ENCODE measurements at places on chromosomes 16 and 17. TPM values are rescaled to one million over a fixed set of nuclear protein-coding genes. Genes with fewer than 3 reads are reported as not detected.

HSPB9 gene
- polyA plus RNA-seq, result 0.54 TPM

RAB37 gene
- 2.8 TPM for polyA plus RNA-seq

KRT15 gene
- polyA plus RNA-seq, result 2.3 TPM

CISD3 gene
- polyA plus RNA-seq, result 38.7 TPM

- DNase-seq, result no peak
Observed at GRCh38 chr17:30207655-30208054, 27.8 kb downstream of the SLC6A4 start.

- peak; percentile 78 for DNase-seq
Observed at GRCh38 chr16:19884611-19885450, at the start of gene GPRC5B. GPRC5B (minus strand) TSS chr16:19884848; CDS start chr16:19872845, 12,003 bp downstream.

GRCh38 chr17:48374650-48375230 lies 55.3 kb downstream of the SKAP1 start:
- no peak for DNase-seq

DNA sequence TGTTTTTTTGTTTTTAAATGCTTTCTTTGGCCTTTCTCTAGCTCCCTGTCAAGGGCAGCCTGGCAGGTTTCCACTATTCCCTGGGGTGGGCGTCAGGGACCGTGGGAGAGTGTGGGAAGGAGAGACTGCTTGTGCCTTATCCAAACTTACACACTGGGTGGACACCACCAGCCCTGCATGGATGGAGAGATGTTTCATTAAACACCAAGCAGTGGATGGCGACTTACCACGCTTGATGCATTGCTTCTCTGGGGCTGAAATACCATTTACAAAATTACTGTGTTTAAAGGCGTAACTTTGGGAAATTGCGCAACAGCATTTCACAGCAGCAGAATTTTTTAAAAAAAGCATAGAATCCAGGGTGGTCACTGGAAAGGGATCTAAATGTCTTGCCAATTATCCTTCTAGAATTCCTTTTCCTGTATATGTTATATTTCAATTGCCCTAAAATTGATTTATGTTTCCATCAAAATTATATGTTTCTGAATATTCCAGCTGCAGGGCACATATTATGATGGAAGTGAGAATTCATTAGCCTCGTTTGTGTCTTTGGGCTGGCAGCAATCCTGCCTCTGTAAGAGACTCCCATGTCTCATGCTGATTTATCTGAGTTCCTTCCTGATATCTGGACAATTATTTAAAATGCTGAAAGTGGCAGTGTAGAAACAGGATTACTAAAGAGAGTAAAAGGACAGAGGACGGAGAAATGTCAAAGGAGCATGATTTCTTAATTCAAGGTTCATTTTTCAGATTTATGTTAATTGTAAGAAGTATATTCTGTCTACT lies 247.3 kb downstream of the GRIN2A start:
- no peak for DNase-seq

GRCh38 chr17:60920107-60920506 lies 242.5 kb downstream of the BCAS3 start:
- no peak for DNase-seq

DNA sequence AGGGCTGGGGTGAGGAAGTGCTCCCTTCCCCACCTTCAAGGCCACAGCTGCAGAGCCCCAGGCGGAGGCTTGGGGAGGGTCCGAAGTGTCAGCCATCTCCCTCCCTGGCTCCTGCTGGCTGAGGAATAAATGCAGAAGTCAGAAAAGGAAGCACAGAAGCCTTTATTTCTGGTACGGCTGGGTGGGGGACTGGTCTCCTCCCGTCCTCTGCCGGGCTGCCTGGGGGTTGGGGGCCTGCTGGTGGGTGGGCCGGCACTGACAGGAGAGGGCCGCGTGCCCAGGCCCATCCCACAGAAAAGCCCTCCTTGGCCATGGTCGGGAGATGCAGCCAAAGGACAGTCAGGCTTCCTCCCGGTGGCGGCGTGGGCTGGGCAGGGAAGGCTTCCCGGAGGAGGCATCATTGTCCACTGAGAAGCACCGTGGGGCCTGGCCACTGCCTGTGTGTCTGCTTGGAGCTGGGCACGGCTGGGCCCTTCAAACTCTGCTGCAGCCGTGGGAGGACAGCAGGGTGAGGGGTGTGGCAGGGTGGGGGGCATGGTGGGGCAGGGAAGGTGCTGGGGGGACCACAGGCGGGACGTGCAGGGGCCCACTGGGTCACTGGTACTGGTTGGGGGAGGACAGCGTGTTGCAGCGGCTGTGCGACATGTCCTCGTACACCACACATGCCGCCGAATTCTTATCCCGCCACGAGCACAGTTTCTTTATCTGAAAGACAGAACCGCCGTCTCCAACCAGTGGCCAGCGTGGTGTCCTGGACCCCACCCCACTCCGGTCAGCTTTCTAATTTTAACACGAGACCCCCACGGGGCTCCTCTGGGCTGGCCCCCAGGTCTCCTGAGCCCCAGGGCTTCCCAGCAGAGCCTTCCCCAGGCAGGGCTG lies 2.4 kb downstream of the CD7 start:
- no peak for DNase-seq

GRCh38 chr17:66625311-66625767 lies 209.6 kb upstream of the CACNG5 start:
- peak; percentile 74 for DNase-seq

GRCh38 chr16:82808036-82808435 lies 181.3 kb downstream of the CDH13 start:
- DNase-seq, result peak; percentile 42
